Nephron progenitor cell (in vitro differentiated cells): ENCODE measurements at places on chromosomes 6 and 20.
A peak's percentile ranks its signal among the peaks of the same experiment; 100 is the strongest.

DNA sequence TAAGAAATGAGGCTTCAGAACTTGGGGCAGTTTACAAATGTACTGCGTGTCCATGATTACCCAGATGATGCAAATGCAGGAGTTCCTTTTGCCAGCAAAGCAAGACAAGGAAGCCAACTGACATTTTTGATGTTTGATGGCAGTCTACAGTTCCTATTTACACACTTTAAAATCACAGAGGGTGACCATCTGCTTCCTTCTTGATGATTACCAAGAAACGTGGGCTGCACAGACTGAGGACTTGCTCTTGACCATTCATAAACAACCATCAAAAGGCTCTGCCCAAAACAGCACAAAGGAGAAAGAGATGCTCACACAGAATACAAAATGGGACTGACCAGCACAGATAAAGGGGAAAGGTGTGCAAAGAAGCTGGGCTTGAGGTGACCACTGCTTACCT is 79.8 kb upstream of the TRAF3IP2 start:
- no peak for DNase-seq
- peak overlapping the region; percentile 61 for H3K4me3 ChIP-seq

DNA sequence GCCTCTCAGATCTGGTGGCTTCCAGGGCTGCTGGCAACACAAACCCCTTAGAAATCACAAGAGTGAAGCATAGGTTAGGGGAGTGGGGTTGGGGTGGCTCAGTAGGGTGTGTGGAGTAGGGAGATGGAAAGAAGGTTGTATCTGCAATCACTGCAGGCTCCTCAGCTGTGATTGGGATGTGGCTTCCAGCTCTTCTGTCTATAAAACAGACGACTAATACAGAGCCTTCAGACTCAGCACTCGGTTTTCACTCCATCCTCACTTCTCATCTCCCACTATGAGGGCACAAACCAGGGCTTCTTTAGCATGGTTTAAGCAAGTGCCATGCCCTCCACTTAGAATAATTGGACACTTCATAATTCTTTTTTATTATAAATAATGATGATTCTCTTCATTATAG is 46.4 kb upstream of the CAP2 start:
- H3K36me3 ChIP-seq = no peaks in the 10 kb centered on the region
- DNase-seq = no peak
- peaks cover 13% of the 10 kb centered on the region for H3K27me3 ChIP-seq
- no peak overlapping the region for H3K27ac ChIP-seq
- peaks cover 4% of the 10 kb centered on the region for H3K4me1 ChIP-seq

DNA sequence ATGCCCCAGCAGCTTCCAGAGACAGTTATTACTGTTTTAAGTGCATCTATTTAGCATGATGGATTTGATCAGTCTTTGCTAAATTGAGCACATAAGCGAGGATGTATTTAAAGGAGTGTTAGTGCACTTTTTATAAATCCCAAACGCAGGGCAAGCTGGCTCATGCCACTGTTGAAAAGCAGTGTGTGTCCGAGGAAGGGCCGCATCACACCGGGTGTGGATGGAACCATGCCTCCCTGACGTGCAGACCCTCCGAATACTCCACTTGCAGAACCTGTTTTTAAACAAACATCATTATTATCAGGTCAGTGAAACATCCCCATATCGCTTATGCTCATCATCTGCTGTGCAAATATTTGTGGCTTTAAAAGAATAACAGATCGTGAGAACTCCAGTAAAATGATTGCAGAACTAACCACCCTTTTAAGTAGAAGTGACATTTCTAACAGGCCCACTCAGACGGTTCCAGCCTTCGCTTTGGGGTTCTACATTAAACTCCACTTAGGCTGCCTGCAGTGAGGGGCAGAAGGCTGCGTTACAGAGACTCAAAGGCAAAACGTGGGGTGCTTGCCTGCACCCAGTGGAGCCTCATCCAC is 190.1 kb downstream of the CDH4 start:
- H3K4me1 ChIP-seq = peaks cover 22% of the 10 kb centered on the region
- H3K4me3 ChIP-seq = no peak overlapping the region
- H3K36me3 ChIP-seq = no peaks in the 10 kb centered on the region
- H3K27me3 ChIP-seq = peaks cover 7% of the 10 kb centered on the region
- DNase-seq = no peak
- no peak overlapping the region for H3K27ac ChIP-seq

GRCh38 chr6:11596640-11597237 is 59.2 kb downstream of the TMEM170B start:
- H3K27ac ChIP-seq = no peak overlapping the region
- H3K36me3 ChIP-seq = no peaks in the 10 kb centered on the region
- H3K27me3 ChIP-seq = peaks cover 7% of the 10 kb centered on the region
- H3K4me3 ChIP-seq = no peak overlapping the region
- peaks cover 50% of the 10 kb centered on the region for H3K4me1 ChIP-seq

GRCh38 chr6:21133901-21134300 is 459.6 kb upstream of the SOX4 start:
- peak; percentile 12 for DNase-seq
- H3K27me3 ChIP-seq = no peaks in the 10 kb centered on the region
- peaks cover 60% of the 10 kb centered on the region for H3K4me1 ChIP-seq
- H3K27ac ChIP-seq = no peak overlapping the region

GRCh38 chr6:33091957-33092356 is 16.2 kb downstream of the HLA-DPB1 start:
- peak; percentile 28 for DNase-seq
- no peaks in the 10 kb centered on the region for H3K36me3 ChIP-seq
- H3K4me1 ChIP-seq = peaks cover 15% of the 10 kb centered on the region
- no peak overlapping the region for H3K4me3 ChIP-seq
- H3K27ac ChIP-seq = no peak overlapping the region
- H3K27me3 ChIP-seq = peaks cover 37% of the 10 kb centered on the region

- DNase-seq = no peak
- no peak overlapping the region for H3K27ac ChIP-seq
- no peak overlapping the region for H3K4me3 ChIP-seq
- H3K27me3 ChIP-seq = peaks cover 16% of the 10 kb centered on the region
Measured at GRCh38 chr20:62657956-62658355, 15.7 kb downstream of the SLCO4A1 start.

DNA sequence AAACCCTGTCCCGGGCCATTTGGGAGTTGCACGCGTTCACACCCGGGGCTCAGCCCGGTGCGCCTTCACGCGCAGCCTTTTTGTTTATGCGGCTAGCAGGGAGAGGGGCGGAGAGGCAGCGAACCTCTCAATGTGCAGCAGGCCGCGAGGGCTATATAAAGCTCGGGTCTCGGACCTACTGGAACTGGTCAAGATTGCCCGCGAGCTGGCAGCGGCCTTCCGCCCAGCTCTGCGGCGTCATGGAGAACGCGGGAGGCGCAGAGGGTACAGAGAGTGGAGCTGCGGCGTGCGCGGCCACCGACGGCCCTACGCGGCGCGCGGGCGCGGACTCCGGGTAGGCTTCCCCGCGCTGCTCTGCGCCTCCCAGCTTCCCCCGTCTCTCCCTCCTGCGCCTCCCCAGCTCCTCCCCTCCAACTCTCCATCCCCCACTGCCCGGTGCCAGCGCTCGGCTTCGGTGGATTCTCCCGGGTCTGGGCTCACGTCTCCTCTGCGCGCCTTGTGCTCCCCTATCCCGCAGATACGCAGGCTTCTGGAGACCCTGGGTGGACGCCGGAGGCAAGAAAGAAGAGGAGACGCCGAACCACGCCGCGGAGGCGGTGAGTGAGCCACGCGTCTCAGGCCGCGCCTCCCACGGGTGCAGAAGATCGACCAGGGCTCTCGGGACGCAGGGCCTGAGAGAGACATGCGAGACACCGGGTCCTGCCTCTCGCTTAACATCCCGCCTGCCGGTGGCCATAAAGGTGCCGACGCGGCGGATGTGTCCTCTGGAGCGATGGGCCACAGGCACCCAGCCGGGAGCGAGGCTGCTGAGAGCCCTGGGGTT is at the start of gene RIPPLY2:
Gene RIPPLY2, plus strand, starts transcription at position 183 of the 823 bp plus-strand sequence. Its CDS starts 57 bp downstream, at position 240.
- H3K36me3 ChIP-seq = no peaks in the 10 kb centered on the region
- no peak within 1 kb of the TSS for H3K27ac ChIP-seq
- H3K27me3 ChIP-seq = peaks cover 85% of the 10 kb centered on the region
- peak; percentile 63 for DNase-seq

DNA sequence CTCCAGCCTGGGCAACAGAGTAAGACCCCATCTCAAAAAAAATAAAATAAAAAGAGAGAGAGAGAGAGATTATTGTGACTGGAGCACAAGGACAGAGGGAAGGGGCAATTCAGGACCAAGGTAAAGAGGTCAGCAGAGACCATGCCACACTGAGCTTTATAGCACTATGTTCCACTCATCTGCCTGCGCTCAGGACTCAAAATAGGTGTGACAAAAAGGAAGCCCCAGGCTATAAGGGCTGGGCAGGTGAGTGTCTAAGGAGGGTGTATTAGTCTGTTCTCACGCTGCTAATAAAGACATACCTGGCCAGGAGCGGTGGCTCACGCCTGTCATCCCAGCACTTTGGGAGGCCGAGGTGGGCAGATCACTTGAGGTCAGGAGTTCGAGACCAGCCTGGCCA is 23.1 kb upstream of the SRSF6 start:
- H3K4me1 ChIP-seq = no peaks in the 10 kb centered on the region
- no peak for DNase-seq
- no peak overlapping the region for H3K4me3 ChIP-seq
- H3K27me3 ChIP-seq = peaks cover 41% of the 10 kb centered on the region
- H3K27ac ChIP-seq = no peak overlapping the region

- H3K4me1 ChIP-seq = peaks cover 7% of the 10 kb centered on the region
- DNase-seq = no peak
- H3K36me3 ChIP-seq = no peaks in the 10 kb centered on the region
- H3K27me3 ChIP-seq = peaks cover 21% of the 10 kb centered on the region
Measured at GRCh38 chr6:42727627-42728026, 5.2 kb upstream of the PRPH2 start.

DNA sequence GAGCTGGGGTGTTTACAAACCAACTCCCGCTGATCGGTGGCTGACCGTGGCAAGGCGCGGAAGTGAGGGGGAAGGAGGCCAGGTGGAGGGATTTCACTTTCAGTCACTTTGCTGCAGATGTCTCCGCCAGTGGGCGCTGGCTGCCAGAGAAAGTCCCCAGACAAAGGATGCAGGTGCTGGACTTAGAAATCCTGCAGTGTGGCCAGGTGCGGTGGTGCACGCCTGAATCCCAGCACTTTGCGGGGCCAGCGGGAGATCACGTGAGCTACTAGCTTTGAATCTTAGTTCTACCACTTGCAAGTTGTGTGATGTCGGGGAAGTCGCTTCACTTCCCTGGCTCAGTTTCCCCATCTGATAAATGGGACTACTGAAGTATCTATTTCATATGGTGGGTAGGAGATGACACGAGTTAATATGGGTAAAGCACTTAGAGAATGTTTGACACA is 180.4 kb downstream of the ZNF217 start:
- peaks cover 9% of the 10 kb centered on the region for H3K36me3 ChIP-seq
- DNase-seq = peak; percentile 53
- H3K27ac ChIP-seq = peak overlapping the region; percentile 87
- peaks cover 33% of the 10 kb centered on the region for H3K4me1 ChIP-seq

- H3K27ac ChIP-seq = no peak overlapping the region
- no peaks in the 10 kb centered on the region for H3K36me3 ChIP-seq
- H3K27me3 ChIP-seq = no peaks in the 10 kb centered on the region
- H3K4me3 ChIP-seq = no peak overlapping the region
- no peak for DNase-seq
Measured at GRCh38 chr6:131101911-131102680, 33.2 kb upstream of the AKAP7 start.

DNA sequence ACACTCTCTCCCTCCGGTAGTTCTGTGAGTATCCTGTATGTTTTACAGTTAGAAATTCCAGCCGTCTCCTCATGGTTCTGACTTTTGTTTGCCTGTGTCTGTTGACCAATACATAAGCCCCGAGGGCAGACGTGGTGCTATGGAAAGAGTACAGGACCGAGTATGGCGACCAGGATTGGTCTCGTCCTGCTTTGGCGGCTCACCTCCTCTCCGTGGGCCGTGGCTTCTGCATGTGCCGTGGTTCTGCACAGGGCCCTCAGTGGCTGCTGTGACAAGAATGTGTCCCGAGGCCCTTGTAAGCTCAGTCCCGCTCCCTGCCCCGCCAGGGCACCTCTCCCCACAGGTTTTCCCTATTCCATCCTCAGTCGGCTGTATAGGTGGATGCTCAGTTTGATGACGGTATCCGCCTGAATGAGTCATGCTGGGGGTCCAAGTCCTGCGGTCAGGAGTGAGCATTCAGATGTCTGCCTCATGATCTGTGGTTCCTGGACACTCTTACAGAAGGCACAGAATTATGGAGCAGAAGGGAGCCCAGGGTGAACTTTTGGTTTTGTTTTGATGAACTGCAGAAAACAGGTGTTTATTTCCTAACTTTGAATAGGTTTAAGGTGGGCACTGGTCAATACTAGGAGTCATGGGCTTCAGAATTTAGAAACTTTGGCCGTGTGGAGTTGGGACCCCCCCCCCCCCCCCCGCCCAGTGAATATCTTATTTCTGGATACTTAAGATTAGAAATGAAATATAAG is 1.2 kb downstream of the ARFGAP1 start:
- DNase-seq = no peak
- H3K4me1 ChIP-seq = peaks cover 49% of the 10 kb centered on the region
- no peaks in the 10 kb centered on the region for H3K27me3 ChIP-seq

DNA sequence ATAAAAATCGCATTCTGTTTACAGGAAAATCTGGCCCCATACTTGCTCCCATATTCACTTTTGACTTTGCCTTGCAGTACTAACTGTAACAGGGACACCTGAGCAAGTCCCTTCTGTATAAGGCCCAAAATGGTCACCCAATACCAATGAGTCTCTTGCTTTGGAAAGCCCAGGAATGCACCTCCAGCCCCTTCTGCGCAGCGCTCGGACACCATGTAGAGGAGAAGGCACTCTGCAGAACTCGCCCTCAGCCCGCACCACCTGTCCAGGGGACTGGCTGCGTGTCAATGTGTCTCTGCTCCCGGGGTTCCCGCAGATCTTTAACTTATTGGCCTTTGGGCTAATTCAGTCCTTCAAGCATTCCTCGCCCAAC is 746 bp upstream of the PRND start:
- H3K4me3 ChIP-seq = peak overlapping the region; percentile 37
- peaks cover 7% of the 10 kb centered on the region for H3K27me3 ChIP-seq
- DNase-seq = no peak
- H3K27ac ChIP-seq = no peak overlapping the region
- H3K36me3 ChIP-seq = no peaks in the 10 kb centered on the region

DNA sequence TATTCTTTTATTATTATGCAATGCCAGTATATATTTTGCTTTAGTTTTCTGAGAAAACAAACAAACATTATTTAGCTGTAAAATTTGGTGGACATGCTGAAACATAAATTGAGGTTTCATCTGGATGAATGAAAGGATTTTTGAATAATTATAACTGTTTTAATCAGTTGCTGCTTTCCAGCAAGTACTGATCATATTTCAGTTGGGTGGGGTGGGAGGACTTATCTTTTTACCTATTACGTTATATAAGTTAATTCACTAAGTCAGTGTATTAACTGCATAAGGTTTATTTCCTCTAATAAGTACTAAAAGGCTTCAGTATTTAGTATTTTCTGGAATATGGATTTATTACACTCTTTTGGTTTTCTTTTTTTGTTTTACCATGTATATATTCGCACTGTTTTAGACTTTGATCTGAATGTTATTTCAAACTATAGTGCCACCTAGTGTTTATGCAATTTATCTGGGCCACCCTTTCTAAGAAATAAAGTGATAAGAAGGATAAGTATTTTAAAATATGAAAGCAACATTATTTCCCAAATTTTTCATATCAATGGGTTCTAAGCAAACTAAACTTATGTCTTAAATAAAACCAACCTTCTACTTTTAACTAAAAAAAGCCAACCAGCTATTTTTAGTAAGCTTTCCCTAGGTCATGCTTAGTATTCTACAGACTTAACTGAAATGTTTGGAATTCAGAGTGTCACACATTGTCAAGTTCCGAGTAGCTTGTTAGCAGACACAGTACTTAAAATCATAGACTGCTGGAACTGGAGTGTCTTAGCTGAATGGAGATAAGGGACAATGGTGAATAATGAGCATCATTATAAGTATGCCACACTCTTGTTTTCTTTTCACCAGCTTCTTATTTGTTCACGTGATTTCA is 105.4 kb upstream of the MCHR2 start:
- no peaks in the 10 kb centered on the region for H3K4me1 ChIP-seq
- H3K4me3 ChIP-seq = no peak overlapping the region
- H3K27ac ChIP-seq = no peak overlapping the region
- peaks cover 10% of the 10 kb centered on the region for H3K27me3 ChIP-seq
- DNase-seq = no peak
- no peaks in the 10 kb centered on the region for H3K36me3 ChIP-seq
